Stimulated activated CD8-positive, alpha-beta memory T cell treated with anti-CD3 and anti-CD28 coated beads, Interleukin-15, amount 100 ng/mL, for 48 hours (primary cell): ENCODE measurements at places on chromosomes 5 and 9.

DNA sequence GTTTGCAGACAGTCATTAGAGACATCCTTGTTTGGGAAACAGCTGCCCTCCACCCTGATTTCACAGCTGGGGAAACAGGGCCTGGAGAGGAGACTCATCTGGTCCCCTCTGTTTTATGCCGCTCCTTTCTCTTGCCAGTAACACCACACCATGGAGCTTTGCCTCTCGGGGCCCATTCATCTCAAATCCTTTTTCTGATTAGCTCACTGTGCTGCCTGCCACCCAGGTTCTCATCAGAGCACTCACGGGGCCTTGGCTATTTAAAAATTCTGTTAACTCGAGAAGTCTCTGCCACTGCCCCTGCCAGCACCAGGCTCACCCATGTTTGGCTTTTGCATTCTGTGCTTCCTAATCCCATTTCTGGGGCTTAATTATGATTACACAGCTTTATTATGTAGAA lies 36.8 kb upstream of the C5orf58 start:
- DNase-seq, result no peak

GRCh38 chr5:75948438-75948837 lies 134.7 kb upstream of the SV2C start:
- no peak for DNase-seq

- no peak for DNase-seq
Observed at GRCh38 chr5:121731377-121731776, 120.3 kb upstream of the FTMT start.

DNA sequence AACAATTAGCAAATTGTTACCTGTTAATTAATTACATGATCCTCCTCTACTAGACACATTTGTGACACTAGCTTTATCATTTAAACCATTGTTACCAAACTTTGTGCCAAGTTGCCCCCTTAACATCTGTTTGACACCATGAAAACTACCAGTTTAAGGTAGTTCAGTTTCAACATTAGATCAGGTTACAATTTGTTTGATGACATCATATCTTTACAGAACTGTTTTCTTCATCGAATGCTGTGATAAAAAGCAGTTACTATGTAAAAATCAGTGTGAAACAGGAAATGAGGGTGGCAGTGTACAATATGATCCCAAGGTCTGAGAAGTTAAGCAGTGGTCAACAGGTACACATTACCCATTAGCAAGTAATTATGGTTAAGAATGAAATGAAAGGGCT lies 17.7 kb downstream of the GIN1 start:
- no peak for DNase-seq

DNA sequence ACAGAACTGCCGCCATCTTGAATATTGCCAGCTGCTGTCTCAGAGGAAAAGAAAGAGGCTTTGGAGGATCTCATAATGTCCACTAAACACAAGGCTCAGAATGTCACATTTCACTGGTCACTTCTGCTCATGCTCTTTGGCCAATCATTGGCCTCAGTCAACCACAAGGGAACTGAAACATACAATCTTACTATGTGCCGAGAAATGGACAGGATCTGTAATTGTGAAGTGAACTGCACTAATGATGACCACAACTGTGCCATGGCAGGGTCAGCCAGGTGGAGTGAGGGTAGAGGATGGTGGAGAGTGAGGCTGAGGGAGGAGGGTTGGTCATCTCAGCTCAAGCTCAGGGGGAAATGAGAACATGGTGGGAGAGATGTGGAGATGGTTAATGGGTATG lies 32.8 kb downstream of the GDNF start:
- no peak for DNase-seq

- no peak for DNase-seq
Observed at GRCh38 chr9:24939109-24939850, 393.6 kb upstream of the IZUMO3 start.

GRCh38 chr5:59328709-59329296 lies 564.7 kb downstream of the PDE4D start:
- DNase-seq, result no peak
